ENCODE measurements at places on chromosomes 11 and 22.

GRCh38 chr11:35536470-35536869 lies 11.1 kb upstream of the PAMR1 start:
- DNase-seq, result no peak

- no peak for DNase-seq
These were observed 51.4 kb downstream of the CDON start for GRCh38 chr11:126011265-126011664.

GRCh38 chr22:33720166-33720878 lies 200.0 kb downstream of the LARGE1 start:
- no peak for DNase-seq

- DNase-seq, result no peak
These were observed 281.2 kb downstream of the CADM1 start for GRCh38 chr11:115222863-115223530.

DNA sequence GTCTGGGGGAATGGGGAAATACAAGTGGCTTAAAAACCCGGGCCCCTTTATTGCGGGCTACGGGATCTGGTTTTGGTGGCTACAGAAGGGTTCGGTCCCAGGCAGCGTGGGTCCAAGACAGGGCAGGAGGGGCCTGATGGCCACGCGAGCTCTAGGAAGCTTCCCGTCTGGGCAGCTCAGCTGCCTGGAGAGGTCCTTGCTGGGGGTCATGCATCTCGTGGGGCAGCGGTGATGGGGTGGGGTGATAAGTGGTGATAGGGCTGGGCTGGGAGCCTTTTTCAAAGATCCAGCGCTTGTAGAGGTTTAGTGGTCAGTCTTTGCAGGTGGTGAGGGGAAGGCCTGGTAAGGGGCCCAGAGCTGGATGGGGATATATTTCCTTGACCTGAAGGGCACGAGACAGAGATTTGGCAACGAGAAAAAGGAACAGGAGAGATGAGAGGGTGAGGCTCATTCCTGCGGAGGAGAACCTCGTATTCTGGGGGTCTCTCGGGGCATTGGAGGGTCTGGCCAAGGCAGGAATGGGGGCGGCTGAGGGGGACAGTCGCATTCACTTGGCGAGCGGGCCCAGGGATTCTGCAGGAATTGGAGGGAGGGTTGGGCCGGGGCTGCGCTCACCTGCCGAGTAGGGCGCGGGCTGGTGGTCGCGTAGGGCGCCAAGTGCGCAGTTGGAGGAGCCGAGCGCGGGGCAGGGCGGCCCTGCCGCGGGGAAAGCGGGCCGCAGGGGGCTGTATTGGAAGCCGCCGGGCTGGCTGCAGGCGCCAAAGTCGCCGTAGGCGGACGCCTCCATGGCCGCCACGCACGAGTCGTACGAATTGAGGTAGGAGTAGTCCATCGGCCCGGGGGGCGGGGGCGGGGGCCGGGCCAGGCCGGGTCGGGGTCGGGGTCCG lies 560 bp downstream of the PHOX2A start:
- DNase-seq, result no peak

DNA sequence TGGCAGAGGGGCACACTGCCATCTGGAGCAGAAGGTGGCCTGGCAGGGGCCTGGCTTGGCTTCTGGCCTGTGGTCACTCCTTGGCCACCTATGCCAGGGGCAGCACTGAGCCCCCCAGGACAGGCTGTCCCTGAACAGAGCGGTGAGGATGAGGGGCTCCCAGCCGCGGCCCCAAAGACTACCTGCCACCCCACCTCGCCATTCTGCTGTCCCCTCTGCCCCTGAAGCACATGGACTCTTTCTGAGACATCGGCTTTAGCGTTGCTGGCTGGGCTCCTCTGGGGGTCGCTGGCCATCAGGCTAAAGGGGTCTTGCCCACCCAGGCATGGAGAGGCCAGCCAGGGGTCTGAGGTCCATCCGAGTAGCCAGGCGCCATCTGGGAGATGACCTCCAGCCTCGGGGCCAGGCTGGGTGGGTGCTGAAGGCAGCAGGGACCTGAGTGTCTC lies 87.8 kb downstream of the WNT7B start:
- DNase-seq, result no peak

DNA sequence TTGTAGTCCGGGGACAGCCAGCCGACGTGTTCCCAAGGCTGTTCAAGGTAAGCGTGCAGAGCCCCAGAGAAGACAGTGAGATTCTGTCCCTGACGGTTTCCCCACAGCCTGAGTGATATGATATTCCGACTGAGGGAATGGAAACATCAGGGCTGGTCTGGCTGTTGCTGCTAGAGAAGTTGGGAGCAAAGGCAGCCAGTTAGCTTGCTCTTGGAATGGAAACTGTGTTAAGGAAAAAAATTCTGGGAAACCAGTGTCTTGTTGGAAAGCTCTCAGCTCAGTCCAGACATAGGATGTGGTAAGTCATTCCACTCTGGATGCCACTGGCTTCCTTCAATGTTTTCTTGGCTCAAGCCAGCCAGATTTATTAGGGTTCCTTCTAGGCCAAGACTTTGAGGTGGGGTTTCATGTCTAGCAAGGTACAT lies 8.8 kb downstream of the CRY2 start:
- no peak for DNase-seq

DNA sequence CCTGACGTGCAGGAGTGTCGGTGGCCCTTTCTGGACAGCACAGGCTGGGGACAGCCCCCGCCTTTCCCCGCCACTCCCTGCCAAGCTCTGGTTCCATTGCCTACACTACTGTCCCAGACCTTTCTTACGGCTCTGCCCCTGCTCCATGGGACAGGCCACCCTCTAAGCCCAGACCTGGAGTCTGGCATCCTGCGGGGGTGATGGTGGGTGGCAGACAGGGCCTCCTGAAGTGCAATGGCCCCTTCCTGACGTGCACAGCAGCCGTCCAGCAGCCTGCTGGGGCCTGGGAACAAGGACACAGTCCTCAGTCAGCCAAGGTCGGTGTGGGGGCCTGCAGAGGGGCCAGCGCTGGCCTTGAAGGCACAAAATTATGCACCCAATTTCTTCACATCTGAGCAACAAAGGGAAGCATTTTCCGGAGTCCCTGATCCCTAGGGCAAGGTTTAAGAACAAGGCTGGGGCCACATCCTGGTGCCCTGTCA lies 79.7 kb upstream of the KCNQ1OT1 start:
- no peak for DNase-seq
